Smooth muscle cell of bladder (primary cell): ENCODE measurements at places on chromosomes 4 and X. TPM values are rescaled to one million over a fixed set of nuclear protein-coding genes. Genes with fewer than 3 reads are reported as not detected.

CLDN2 gene
- total RNA-seq = not detected in 2 replicates

FGB gene
- not detected in 2 replicates for total RNA-seq

SAGE1 gene
- total RNA-seq = under 0.01 TPM in 1 of 2 replicates, not detected in the other

HPGD gene
- total RNA-seq = under 0.01 and 0.09 TPM in 2 replicates

PTCHD1 gene
- not detected in 2 replicates for total RNA-seq

SFRP2 gene
- total RNA-seq = 2.0 TPM in 1 of 2 replicates, not detected in the other

PABPC1L2B gene
- total RNA-seq = not detected in 2 replicates

GSX2 gene
- total RNA-seq = not detected in 2 replicates

PPEF2 gene
- not detected in 2 replicates for total RNA-seq

CTSO gene
- 15.8 and 22.0 TPM in 2 replicates for total RNA-seq

MSX1 gene
- total RNA-seq = 6.4 and 7.8 TPM in 2 replicates

FRMPD4 gene
- total RNA-seq = 2.4 and 2.6 TPM in 2 replicates

RBMXL3 gene
- total RNA-seq = not detected in 2 replicates

RHOXF2B gene
- under 0.01 TPM in 1 of 2 replicates, not detected in the other for total RNA-seq

SMIM31 gene
- not detected in 2 replicates for total RNA-seq

AFM gene
- not detected in 2 replicates for total RNA-seq

NSD2 gene
- 29.6 and 36.3 TPM in 2 replicates for total RNA-seq

PAGE4 gene
- total RNA-seq = not detected in 2 replicates

WNK3 gene
- total RNA-seq = 0.14 and 0.28 TPM in 2 replicates

GAGE2A gene
- not detected in 2 replicates for total RNA-seq

ZAR1 gene
- total RNA-seq = not detected in 2 replicates

NAP1L2 gene
- 0.85 and 1.1 TPM in 2 replicates for total RNA-seq

SSX3 gene
- not detected in 2 replicates for total RNA-seq

NEXMIF gene
- total RNA-seq = under 0.01 and 0.09 TPM in 2 replicates

TGIF2LX gene
- total RNA-seq = not detected in 2 replicates

MAGEB2 gene
- total RNA-seq = not detected in 2 replicates

XAGE1A gene
- not detected in 2 replicates for total RNA-seq

DOK7 gene
- total RNA-seq = not detected in 2 replicates

PARM1 gene
- 1.00 and 2.0 TPM in 2 replicates for total RNA-seq

NWD2 gene
- total RNA-seq = not detected in 2 replicates

GLRA3 gene
- 0.14 TPM in 1 of 2 replicates, not detected in the other for total RNA-seq
